ENCODE measurements at places on chromosomes 1 and 21. TPM values are rescaled to one million over a fixed set of nuclear protein-coding genes. Genes with fewer than 3 reads are reported as not detected.

DNA sequence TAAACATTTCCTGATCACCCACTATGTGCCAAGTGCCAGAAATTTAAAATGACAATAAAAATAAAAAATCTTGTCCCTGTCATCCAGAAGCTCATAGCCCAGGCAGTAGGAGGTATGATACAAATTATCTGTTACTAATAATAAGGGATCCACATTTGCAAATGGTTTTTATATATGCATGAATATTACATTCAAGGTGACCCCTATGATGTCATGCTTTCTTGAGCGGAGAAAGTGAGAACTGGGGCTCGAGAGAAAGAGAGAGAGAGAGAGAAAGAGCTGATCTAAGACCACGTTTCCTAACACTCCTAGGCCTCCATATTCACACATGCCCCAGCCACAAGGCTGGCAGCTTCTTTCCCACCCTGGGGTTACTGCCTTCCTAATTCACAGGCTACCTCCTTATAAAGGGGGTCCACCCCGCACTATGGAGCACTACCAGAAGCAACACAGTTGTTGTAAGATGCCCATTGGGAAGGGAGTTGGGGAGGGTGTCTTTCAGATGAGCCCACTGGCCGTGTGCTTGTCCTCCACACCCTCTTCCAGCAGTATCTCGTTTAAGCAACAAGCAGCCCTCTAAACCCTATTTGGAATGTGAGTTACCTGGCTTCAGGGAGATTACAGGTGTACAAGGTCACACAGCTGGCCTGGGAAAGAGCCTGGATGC, 28.8 kb upstream of the LRRN2 start:
- DNase-seq, result peak; percentile 83

- DNase-seq, result no peak
Observed at GRCh38 chr1:2880812-2881295, 79.4 kb upstream of the TTC34 start.

GRCh38 chr1:18891426-18891780, 11.0 kb downstream of the ALDH4A1 start:
- no peak for DNase-seq

GRCh38 chr1:165842671-165843129, 15.3 kb downstream of the UCK2 start:
- no peak for DNase-seq

- DNase-seq, result no peak
Observed at GRCh38 chr1:29349871-29350491, 113.7 kb downstream of the PTPRU start.

C1orf167 gene
- not detected for total RNA-seq

LCE1B gene
- total RNA-seq, result not detected

Measured in Karpas-422 (cell line).